ENCODE measurements at places on chromosomes 12 and 14. TPM values are rescaled to one million over a fixed set of nuclear protein-coding genes. Genes with fewer than 3 reads are reported as not detected.

DNA sequence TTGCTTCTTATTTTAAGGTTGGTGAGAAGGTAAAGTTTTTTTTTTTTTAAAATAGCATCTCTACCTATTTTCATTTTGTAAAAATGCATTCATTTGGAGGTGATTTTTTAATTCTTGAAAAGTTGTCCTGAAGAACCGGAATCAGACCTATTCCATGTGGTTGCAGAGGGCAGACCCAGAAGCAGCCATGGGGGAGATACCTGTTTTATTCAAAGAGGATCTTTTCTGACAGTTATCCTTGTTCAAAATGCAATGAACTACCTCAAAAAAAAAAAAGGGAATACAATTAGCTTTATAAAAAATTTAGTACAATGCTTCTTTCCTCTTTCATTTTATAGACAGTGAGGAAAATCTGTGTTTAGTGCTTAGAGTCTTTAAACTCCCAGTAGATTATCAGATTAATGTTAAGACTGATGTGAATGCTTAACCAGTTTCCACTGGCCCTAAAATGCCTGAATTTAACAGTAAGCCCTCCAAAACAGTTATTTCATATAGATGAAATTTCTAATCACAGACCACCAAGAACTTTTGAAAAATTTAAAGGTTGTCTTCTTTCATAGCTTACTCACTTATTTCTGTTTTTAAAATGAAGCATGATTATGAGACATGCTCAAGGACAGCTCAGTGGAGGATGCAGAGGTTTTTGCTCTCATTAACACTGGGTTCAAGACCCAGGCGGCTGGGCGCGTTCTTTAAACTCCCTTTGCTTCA, 8.6 kb upstream of the NEMF start:
- peak overlapping the region; percentile 95 for H3K4me3 ChIP-seq
- no peaks in the 10 kb centered on the region for H3K36me3 ChIP-seq
- DNase-seq, result no peak
- H3K4me1 ChIP-seq, result peaks cover 8% of the 10 kb centered on the region

- peaks cover 52% of the 10 kb centered on the region for H3K4me1 ChIP-seq
- H3K4me3 ChIP-seq, result peak overlapping the region; percentile 77
- peak; percentile 73 for DNase-seq
- H3K36me3 ChIP-seq, result no peaks in the 10 kb centered on the region
- no peaks in the 10 kb centered on the region for H3K27me3 ChIP-seq
- H3K27ac ChIP-seq, result peak overlapping the region; percentile 97
These were observed 25.4 kb downstream of the BCL11B start for GRCh38 chr14:99246536-99247097.

SLC25A47 gene
- total RNA-seq, result not detected

DNA sequence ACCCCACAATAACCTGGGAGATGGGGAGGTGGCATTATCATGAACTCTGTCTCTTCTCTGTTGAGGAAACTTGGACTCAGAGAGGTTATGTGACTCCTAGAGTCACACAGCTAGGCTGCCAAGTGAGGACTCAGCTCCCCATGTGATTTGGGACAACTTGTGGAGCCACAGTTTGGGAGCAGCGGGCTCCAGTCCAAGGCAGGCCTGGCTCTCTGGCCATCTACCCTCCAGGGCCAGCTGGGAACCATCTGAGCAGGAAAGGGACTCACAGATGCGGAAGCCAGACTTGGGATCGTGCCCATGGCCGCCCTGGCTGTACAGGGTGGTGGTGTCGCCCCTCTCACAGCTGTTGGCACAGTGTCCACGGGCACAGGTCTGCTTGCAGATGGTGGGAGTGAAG, 59.1 kb downstream of the ISCA2 start:
- H3K27me3 ChIP-seq, result no peaks in the 10 kb centered on the region
- H3K36me3 ChIP-seq, result no peaks in the 10 kb centered on the region
- H3K4me3 ChIP-seq, result no peak overlapping the region

All from GM23338 (cell line).